ENCODE measurements at places on chromosomes 5 and 9.

DNA sequence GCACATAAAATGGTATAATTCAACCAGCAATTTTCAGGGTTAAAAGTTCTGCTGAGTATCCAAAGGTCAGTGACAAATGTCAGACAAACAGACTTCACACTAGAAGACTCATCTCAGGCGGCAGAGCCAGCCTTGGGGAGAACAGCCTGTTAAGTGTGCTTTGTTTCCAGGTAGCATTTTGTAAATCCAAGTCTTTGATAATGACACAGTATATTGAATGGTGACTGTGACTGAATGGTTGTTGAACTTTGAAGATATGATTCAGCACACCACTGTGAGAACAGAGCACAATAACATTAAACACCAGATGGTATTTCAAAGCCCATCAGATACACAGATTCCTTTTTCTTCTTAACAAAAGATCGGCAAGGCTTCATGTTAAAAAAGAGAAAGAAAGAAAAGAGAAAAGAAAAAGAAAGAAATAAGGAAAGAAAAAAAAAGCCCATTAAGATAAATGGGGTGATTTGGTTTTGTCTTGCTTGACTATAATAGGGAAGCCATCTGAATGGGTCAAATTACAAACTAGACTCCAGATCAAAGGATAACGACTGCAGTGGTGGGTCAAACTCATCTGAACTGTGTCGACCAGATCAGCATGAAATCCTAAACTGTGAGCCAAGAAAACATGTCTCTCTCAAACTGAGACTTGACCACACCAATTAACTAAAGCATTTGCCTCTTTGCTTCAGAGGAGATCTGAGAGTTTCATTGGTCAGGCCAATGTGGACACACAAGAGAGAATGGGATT lies 313.0 kb upstream of the ZNF608 start:
- no peak overlapping the region for H3K4me3 ChIP-seq
- no peak overlapping the region for H3K27ac ChIP-seq
- H3K36me3 ChIP-seq: no peaks in the 10 kb centered on the region
- H3K4me1 ChIP-seq: peaks cover 21% of the 10 kb centered on the region

- H3K4me1 ChIP-seq: peaks cover 47% of the 10 kb centered on the region
- peak overlapping the region; percentile 50 for H3K27ac ChIP-seq
- H3K27me3 ChIP-seq: no peaks in the 10 kb centered on the region
- no peaks in the 10 kb centered on the region for H3K36me3 ChIP-seq
- H3K4me3 ChIP-seq: no peak overlapping the region
Measured at GRCh38 chr9:90967145-90967538, 165.5 kb downstream of the SYK start.

GRCh38 chr5:128903550-128903949 lies 61.7 kb upstream of the SLC27A6 start:
- DNase-seq: no peak
- H3K4me3 ChIP-seq: no peak overlapping the region
- H3K27ac ChIP-seq: no peak overlapping the region
- no peaks in the 10 kb centered on the region for H3K4me1 ChIP-seq
- H3K36me3 ChIP-seq: no peaks in the 10 kb centered on the region
- no peaks in the 10 kb centered on the region for H3K27me3 ChIP-seq

- H3K4me1 ChIP-seq: peaks cover 23% of the 10 kb centered on the region
- H3K4me3 ChIP-seq: no peak overlapping the region
- no peak for DNase-seq
- H3K27ac ChIP-seq: no peak overlapping the region
- no peaks in the 10 kb centered on the region for H3K36me3 ChIP-seq
- H3K27me3 ChIP-seq: peaks cover 6% of the 10 kb centered on the region
Measured at GRCh38 chr9:123322273-123323195, 33.5 kb upstream of the CRB2 start.

- H3K36me3 ChIP-seq: no peaks in the 10 kb centered on the region
- H3K4me3 ChIP-seq: no peak overlapping the region
- no peak overlapping the region for H3K27ac ChIP-seq
- DNase-seq: no peak
Measured at GRCh38 chr9:37327553-37327952, 94.9 kb upstream of the GRHPR start.

DNA sequence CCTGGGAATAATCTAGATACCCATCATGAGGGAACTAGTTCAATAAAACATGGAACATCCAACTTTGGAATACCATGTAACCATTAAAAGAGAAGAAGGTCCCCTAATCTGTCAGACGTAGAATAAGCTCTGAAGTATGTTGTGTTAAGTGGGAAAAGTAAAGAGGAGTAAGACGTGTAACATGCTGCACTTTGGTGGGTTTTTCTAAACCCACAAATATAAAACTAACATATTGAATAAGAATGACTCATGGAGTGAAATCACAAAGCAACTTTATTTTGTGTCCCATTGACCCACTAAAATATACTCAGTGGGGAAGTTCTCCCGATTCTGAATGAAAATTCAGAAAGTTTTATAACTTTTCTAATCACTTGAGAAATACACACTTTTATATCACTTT lies 67.9 kb upstream of the PIK3R1 start:
- H3K27ac ChIP-seq: no peak overlapping the region
- H3K4me3 ChIP-seq: no peak overlapping the region
- H3K36me3 ChIP-seq: no peaks in the 10 kb centered on the region

- no peaks in the 10 kb centered on the region for H3K4me1 ChIP-seq
- no peak overlapping the region for H3K4me3 ChIP-seq
- H3K27me3 ChIP-seq: no peaks in the 10 kb centered on the region
- no peak for DNase-seq
Measured at GRCh38 chr5:167485061-167485774, 806.2 kb upstream of the WWC1 start.

- H3K27me3 ChIP-seq: no peaks in the 10 kb centered on the region
- H3K36me3 ChIP-seq: no peaks in the 10 kb centered on the region
- no peaks in the 10 kb centered on the region for H3K4me1 ChIP-seq
Measured at GRCh38 chr9:11618241-11618805, 1005.5 kb upstream of the PTPRD start.

GRCh38 chr9:106321394-106322180 lies 541.4 kb upstream of the ZNF462 start:
- H3K4me1 ChIP-seq: no peaks in the 10 kb centered on the region
- H3K27me3 ChIP-seq: no peaks in the 10 kb centered on the region
- DNase-seq: no peak
- H3K4me3 ChIP-seq: no peak overlapping the region
- H3K27ac ChIP-seq: no peak overlapping the region

DNA sequence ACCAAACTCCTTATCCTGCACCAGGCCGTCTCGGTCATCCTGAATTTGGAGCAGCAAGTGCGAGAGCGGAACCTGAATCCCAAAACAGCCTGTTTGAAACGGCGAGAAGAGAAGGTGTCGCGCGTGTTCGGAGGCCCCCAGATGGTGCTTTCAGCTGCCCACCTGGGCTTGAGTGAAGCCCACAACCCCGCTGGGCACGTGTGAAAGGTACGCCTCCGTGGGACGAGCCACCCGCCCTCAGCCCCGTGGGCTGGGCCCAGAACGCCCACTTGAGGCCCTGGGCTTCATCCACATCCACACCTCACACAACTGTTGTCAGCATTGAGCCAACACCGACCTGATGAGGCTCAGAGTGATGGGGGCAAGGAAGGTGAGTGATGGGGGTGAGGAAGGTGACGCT lies 72.8 kb downstream of the INSL6 start:
- H3K27me3 ChIP-seq: no peaks in the 10 kb centered on the region
- H3K4me3 ChIP-seq: no peak overlapping the region
- DNase-seq: no peak
- no peaks in the 10 kb centered on the region for H3K4me1 ChIP-seq
- no peak overlapping the region for H3K27ac ChIP-seq

DNA sequence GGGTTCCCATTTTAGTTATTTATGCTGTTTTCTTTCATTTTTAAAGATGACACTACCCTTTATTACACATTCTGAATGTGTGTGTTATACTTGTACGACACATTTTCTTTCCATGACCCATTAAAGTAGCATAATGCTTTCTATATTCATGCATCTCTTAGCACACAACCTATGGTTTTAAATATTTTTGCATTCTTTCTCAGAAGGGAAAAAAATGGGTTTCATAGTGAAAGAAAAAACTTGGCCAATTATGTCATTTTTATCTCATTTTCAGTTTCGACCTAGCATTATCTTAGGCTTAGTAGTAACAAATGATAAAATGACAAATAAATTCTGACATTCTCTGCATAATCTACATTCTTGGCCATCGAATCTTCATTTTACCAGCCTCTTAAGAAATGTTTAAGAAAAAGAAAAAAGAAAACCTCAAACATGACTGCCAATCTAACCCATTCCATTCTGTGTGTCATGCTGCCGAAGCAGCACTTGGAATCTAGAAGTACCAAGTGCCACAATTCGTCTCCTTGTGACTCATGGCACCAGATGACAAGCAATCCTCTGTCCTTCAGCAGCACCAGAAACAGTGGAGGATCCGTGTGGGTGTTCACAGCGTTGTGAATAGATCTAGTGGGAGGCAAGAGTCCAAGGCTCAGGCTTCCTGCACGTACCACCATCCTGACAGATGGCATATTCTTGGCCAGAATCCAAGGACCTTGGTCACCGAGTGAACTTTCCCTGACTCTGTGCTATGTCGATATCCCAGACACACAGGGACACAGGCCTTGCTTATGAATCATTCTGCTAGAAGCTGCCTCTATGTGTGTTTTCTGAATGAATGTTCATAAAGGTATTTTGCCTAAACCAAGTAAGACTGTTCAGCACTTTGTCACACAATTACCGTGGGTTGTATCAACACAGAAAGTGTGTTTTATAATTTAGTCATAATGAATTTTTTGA lies 502.7 kb downstream of the NR2F1-AS1 start:
- H3K27me3 ChIP-seq: no peaks in the 10 kb centered on the region
- no peak overlapping the region for H3K4me3 ChIP-seq
- no peaks in the 10 kb centered on the region for H3K36me3 ChIP-seq
- H3K4me1 ChIP-seq: no peaks in the 10 kb centered on the region

DNA sequence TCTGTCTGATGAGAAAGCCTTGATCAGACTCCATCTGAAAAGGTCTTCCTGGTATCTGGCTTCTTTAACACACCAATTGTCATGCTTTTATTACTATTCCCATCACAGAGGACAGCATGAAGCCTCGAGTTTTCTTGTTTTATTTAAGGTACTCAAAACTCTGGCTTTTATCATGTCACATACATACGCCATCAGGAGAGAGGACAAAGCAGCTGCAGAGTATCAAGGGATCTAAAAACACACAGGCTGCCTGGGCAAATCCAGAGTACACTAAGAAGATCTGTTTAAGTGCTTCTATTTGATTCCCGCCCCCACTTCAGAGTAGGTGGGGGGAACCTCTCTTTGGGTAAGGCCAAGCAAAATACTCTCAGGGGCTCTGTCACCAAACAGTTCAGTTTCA lies 277.2 kb downstream of the SPOCK1 start:
- H3K4me1 ChIP-seq: peaks cover 12% of the 10 kb centered on the region
- H3K27ac ChIP-seq: no peak overlapping the region
- no peaks in the 10 kb centered on the region for H3K36me3 ChIP-seq
- DNase-seq: no peak
- no peak overlapping the region for H3K4me3 ChIP-seq

DNA sequence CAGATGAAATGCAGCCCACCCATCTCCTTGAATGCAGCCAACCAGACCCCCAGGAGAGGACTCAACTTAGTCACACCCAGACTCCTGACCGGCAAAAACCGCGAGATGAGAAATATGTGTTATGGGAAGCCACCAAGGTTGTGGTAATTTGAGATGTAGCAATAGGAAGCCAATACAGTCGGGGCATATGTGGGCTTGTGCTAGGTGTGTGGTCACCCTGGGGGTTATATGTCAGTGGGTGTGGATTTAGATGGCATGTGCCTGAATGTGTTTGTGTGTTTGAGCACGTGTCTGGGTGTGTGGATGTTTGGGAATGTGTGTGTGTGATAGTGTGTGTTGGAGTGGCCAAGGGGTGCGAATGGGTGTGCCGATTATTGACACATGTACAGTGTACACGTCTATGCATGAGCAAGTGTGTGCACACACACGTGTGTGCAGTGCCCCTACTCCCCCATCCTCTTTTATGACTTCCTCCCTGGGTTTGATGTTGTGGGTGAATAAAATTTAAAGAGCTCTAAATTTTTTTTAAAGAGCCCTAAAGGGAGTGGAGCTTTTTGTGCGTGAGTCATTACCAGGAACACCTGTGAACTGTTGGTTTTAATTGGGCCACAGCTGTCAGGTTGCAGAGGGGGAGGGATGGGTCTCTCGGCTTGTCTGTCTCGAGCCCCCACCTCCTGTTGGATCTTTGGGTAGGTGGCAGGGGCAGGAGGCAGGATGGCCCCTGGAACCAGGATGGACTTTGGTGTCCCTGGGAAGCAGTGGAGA lies 86.8 kb downstream of the LHX2 start:
- H3K27me3 ChIP-seq: peaks cover 13% of the 10 kb centered on the region
- no peak for DNase-seq
- H3K36me3 ChIP-seq: no peaks in the 10 kb centered on the region
- H3K4me1 ChIP-seq: no peaks in the 10 kb centered on the region
- H3K4me3 ChIP-seq: no peak overlapping the region

DNA sequence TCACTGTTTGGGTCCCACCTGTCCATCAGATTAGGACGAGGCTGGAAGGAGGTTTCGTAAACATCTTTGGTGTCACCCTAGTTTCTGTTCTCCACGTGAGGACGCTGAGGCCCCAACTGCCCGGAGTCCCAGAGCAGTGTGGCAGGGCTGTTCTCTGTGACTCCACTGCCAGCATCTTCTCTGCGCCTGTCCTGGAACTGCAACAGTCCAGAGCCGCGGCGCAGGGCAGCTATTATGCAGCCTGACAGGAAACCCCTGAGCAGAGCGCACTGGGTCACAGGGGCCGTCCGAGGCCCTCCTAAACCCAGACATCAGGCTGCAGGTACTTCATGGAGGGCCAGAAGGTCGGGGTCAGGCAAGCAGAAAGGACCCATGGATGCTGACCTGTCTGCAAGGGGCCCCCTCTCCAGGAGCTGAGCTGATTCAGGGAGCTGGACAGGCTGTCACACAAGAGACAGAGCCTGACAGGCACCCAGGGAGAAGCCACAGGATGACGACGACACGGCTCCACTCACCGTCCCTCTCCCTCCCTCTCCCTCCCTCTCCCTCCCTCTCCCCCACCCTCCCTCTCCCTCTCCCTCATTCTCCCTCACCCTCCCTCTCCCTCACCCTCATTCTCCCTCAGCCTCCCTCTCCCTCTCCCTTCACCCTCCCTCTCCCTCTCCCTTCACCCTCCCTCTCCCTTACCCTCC lies 31.7 kb downstream of the DBH start:
- H3K36me3 ChIP-seq: no peaks in the 10 kb centered on the region
- no peak for DNase-seq
- H3K4me1 ChIP-seq: no peaks in the 10 kb centered on the region
- no peak overlapping the region for H3K27ac ChIP-seq

DNA sequence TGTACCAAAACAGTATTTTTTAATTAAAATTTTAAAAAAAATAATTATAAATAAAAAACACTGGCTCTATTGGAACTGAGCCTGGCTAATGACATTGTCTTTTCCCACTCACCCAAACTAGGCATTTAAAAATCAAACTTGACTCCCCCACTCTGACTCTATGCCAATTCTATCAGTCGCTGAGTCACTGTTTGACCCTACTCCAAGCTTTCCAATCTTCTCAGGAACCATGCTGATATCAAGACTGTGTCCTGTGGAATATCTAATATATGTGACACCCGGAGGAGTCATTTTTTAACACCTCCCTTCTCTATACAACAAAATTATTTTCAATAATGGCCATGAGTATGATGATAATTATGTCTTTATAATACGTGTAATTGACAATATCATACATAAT lies 171.6 kb upstream of the RASEF start:
- no peaks in the 10 kb centered on the region for H3K27me3 ChIP-seq
- DNase-seq: no peak
- no peaks in the 10 kb centered on the region for H3K36me3 ChIP-seq
- peaks cover 5% of the 10 kb centered on the region for H3K4me1 ChIP-seq

GRCh38 chr9:126117631-126118030 lies 209.0 kb upstream of the MVB12B start:
- H3K27ac ChIP-seq: no peak overlapping the region
- no peak overlapping the region for H3K4me3 ChIP-seq
- H3K4me1 ChIP-seq: no peaks in the 10 kb centered on the region
- H3K27me3 ChIP-seq: peaks cover 46% of the 10 kb centered on the region
- H3K36me3 ChIP-seq: no peaks in the 10 kb centered on the region
